ENCODE measurements at places on chromosomes 4 and X.

- no peak for DNase-seq
These were observed 83.8 kb downstream of the GRID2 start for GRCh38 chr4:92387459-92388069.

DNA sequence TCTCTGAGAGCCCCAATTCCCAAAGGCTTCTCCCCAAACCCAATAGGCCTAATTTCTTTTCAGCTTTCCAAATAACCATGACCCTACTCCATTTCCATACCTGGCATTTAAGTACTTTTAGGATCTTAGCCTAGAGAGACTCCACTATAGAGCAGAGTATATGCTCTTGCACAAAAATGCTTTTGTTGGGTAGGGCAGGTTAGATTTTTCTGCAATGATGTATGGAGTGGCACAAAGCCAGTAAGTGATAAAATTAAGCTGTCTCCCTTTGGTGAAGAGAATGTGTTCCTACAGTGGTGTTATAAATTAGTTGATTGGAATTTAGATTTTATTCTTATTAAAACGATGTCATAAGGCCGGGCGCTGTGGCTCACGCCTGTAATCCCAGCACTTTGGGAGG, 124.9 kb downstream of the INPP4B start:
- DNase-seq, result no peak

DNA sequence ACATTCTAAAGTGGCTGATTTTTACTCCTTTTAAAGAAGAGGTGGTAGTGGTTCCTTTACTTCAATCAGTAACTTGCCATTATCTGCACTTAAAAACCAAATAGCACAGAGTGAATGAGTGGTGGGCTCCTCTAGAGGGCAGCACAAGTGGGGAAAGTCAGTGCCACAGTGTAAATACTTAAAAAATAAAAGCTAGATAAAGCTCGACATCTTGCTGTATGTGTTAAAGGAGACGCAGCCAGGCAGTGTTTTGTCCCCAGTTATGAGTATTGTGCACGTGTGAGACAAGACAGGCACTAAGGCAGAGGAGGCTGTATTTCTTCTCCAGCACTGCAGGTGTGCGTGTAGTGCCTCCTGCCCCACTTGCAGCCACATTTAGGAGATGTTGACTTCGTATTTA, 24.6 kb downstream of the NAP1L5 start:
- DNase-seq, result no peak

GRCh38 chrX:83169683-83170082, 338.4 kb upstream of the POU3F4 start:
- no peak for DNase-seq

DNA sequence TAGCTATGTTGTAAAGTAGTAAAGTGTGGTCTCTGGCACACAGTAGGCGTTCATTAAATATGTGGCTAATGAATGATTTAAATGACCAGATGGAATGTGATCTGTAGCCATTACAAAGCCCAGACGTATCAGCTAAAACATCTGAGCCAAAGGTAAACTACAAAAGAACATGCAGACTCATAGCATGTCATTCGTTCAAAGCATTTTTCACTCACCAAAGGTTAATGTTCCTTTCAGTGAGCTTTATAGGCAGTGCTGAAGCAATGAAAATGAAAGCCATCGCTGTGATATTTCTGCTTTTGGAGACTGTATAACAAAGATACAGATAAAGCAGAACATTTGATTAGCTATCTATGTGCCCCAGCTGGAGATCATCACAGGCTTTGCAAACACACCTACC, 50.5 kb downstream of the F9 start:
- no peak for DNase-seq

GRCh38 chr4:2071252-2071911, 12.3 kb downstream of the NAT8L start:
- DNase-seq, result no peak

- DNase-seq, result no peak
These were observed 23.1 kb downstream of the MAGEA8 start for GRCh38 chrX:149903889-149904748.

DNA sequence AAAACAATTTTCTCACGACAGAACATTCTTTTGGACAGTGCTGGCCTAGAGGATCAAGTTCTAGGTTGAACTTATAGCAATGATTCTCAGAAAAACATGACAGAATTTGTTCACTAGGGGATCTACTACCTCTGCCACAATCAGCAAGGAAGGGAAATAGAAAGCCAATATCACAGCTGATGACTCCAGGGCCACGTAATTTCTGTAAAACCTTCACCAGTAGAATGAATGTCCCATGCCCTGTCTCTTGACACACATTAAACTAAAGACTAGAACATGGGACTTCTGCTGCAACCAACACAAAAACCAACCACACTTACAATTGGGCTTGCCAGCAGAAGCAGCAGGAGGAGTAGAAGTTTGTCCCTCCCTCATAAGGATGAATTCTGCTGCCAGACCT, 86.0 kb upstream of the NPFFR2 start:
- no peak for DNase-seq

GRCh38 chr4:8920969-8921368, 49.3 kb upstream of the HMX1 start:
- no peak for DNase-seq

GRCh38 chr4:27357283-27357682, 496.6 kb downstream of the STIM2 start:
- DNase-seq, result no peak

GRCh38 chr4:87555773-87556619, 26.8 kb upstream of the SPARCL1 start:
- no peak for DNase-seq

GRCh38 chr4:102299354-102300107, 45.8 kb downstream of the SLC39A8 start:
- DNase-seq, result no peak

GRCh38 chr4:149523039-149523438, 292.6 kb downstream of the IQCM start:
- DNase-seq, result no peak

DNA sequence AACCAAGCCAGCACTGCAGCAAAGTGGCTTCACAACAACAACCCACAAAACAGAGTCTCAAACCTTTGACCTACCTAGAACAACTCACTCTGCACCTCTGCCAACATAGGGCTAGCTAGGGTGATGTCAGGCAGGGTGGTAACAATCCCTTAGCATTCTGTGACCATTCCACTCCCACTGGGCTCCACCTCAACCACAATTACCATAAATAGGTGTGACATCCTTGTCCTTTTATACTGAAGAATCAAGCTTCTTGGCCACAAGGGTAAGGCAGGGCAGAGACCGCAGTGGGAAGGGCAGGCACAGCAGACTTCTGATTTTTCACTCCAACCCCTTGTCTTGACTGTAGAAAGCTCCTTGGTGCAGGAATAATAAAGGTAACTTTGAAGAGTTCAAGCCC, 795.4 kb upstream of the DIAPH2 start:
- DNase-seq, result no peak

- DNase-seq, result no peak
These were observed 52.5 kb downstream of the JADE1 start for GRCh38 chr4:128861856-128862518.

GRCh38 chr4:52638717-52639116, 20.4 kb downstream of the USP46 start:
- DNase-seq, result no peak

- no peak for DNase-seq
These were observed 317.3 kb downstream of the HS3ST1 start for GRCh38 chr4:11111370-11111769.

DNA sequence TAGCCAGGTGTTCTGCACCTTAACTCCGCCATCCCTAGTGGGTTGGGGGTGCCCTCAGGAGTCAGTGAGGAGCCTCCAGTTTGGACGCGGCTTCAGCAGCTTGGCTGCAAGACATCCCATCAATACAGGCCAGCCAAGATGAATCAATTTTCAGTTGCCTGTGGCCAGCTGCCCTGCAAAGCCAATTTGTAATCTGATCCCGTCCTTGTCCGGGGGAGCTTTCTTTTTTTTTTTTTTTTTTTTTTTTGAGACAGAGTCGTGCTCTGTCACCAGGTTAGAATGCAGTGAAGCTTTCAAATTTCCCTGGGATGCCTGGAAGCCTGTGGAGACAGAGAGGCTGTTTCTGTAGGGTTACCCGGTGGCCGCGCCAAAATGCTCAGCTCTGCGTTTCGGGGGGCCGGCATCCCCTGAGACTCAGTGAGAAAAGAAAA, 192.5 kb downstream of the ASMT start:
- DNase-seq, result no peak

- no peak for DNase-seq
These were observed 46.9 kb downstream of the CHST7 start for GRCh38 chrX:46620505-46620904.

DNA sequence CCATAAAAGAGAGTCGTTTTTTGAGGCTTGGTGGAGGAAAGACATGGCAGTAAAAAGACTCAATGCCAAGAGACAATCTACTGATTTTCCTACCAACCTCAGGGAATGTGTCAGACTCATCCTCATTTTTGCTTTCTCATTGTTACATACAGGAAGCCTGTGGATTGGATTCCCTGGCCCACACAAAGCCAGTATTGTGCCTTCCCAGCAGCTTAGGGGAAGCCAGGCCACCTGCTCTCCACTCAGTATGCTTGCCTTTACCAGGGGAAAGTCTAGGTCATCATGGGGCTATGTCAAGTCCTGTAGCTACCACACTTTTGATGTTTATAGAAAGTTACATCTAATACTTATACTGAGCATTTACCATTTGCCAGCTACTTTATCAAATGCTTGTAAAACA, 11.0 kb downstream of the BMX start:
- no peak for DNase-seq

DNA sequence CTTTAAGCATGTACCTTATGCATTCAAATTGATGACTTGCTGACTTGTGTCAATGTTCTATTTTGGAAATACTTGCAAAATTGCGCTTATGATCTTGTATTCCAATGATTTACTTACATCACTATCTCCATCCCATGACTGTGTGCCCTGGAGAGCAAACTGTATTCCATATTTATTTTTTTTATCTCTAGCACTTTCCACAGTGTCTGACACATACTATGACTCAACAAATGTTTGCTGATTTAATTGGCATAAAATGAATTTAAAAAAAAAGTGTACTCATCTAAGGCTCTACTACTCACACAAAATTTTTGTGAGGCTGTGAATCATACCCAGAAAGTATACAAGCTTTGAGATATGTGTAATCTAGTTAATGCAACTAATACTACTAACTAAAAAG, 1066.8 kb upstream of the ADGRL3 start:
- DNase-seq, result no peak

GRCh38 chrX:23525531-23525930, 141.8 kb upstream of the PRDX4 start:
- DNase-seq, result no peak

DNA sequence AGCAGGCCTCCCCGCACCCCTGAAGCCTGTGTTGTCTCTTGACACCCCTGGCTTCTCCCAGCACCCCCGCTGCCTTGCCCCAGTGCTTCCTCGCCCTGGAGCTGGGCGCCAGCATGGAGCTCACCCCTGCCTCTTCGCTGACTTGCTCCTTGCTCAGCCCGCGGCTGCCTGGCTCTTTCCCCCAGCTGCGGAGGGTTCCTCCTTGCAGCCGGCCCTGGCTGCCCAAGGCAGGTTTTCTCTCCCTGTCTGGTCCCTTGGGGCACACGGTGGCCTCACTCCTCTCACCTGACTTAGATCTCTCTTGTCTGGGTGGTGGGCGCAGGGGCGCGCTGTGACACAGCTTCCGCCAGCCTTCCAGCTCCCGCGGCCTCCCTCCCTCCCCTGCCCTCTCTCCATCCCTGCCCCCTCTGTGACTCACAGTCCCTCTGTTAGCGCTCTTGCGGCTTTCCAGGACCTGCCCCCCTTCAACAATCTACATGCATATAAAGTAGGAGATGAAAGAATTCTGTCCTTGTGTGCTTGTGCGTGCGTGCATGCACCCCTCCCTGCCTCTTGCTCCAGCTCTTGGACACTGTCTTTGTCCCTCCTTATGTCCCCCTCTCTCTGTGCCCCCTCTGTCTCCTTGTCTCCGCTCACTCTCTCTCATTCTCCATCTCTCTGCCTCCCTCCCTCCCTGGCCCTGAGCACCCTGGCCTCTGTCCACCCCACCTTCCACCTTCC, 2.2 kb downstream of the PLXNB3 start:
- peak; percentile 30 for DNase-seq

- DNase-seq, result no peak
These were observed 738.3 kb downstream of the STPG2 start for GRCh38 chr4:97404876-97405523.

GRCh38 chrX:703866-704265, 73.3 kb downstream of the SHOX start:
- no peak for DNase-seq

GRCh38 chr4:174554231-174554728, 32.0 kb upstream of the HPGD start:
- no peak for DNase-seq

DNA sequence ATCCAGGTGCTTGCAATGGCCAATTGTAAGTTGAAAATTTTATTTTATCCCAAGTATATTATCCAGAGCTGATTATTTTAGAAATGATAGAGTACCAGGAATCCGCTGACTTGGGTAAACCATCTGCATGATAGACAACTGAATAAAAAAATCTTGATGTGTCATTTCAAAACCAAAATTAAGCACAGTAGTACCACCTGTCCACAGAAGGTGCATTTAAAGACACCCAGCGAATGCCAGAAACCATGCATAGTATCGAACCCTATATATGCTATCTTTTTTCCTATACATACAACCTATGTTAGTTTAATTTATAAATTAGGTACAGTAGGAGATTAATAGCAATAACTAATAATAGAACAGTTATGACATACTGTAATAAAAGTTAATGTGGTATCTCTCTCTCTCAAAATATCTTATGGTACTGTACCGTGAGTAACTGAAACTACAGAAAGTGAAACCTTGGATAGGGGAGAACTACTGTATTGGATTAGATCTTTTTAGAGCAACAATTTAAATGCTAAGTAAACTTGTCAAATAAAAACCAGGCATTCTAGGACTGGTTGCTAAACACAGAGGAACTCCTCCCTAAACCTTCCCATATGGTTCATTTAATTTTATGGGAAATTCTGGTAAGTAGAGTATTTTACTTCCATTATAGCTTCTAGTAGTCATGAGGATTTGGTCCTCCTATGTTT, 6.2 kb downstream of the NEIL3 start:
- DNase-seq, result no peak

DNA sequence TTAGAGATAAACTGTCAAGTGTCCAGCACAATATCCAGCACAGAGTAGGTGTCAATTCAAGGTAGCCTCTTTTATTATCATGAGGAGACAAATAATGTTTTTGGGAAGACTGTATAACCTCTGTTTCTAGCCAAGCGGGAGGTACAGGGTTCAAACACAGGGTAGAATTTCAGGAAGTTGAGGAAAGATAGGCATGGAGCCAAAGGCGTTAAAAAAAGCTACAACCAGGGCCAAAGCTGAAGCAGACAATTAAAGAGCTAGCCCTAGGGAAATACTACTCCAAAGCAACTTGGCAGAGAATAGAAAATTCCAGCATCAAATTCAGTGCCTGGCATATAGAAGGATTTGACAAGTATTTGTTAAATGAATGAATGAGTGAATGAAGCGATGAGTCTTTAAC, 40.0 kb upstream of the CASK start:
- no peak for DNase-seq

All from right lobe of liver (tissue), 6 donors.